ENCODE measurements at places on chromosomes 11 and 22.

DNA sequence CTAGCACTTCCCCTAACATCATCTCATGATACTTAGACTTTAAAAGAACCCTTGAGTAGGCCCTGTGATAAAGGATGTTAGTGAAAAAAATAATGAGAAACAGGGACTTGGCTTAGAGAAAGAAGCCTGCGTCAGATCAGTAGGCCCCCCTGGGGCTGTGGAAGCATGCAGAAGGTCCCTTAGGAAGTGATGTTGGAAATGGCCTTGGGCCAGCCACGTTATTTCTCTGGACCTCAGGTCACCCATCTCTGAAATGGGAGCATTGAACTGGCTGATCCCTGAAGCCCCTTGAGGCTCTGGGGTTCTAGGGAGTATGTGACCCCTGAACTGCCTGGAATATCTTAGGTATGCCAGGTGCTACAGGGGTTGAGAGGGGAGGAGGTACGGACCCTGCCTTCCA lies 40.2 kb downstream of the MCM5 start:
- no peak for DNase-seq

DNA sequence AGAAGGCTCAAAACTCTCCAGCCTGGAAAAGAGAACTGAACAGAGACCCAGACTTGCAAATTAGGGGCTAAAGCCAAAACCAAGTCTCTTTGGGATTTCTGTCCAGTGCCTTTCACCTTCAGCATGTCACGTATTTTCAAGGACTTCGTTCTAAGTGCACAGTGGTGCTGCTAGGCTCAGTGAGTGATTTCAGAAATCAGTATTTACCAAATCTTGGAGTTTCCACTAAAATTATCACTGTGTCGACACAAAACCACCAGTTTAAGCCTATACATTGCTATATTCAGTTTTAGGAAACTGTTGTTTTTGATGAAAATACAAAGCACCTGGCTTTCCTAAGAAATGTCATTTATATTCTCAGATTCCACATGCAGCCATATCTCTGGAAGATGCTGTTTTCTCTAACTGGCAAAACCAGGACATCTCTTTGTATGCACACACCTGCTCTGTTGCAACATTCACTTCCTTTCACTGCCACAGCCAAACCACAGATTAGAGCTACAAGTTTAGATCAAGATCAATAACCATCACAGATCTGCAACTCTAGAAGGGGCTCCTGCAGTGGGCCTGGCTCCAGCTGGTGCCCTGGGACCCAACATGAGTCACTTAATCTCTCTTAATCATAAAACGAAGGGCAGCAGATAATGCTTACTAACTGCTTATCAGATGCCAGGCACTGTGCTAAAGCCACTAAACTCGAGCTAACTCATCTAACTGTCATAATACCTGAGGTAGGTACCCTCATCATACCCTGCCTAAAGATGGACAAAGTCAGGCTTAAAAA lies 22.3 kb downstream of the SMCO4 start:
- DNase-seq = no peak

- no peak for DNase-seq
Measured at GRCh38 chr11:12824281-12825041, 150.2 kb downstream of the TEAD1 start.

DNA sequence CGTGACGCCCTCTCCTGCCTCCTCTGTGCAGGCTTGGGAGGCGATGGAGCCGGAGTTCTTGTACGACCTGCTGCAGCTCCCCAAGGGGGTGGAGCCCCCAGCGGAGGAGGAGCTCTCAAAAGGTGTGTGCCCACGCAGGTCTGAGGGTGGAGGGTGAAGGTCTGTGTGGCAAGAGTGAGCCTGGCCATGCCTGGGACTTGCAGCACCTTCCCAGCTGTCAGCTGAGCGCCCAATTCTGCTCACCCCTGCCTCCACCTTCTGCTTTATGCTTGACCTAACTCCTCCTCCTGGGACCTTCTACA lies 2.5 kb downstream of the PARVG start:
- no peak for DNase-seq

- no peak for DNase-seq
Measured at GRCh38 chr11:42778193-42778592, 533.6 kb upstream of the API5 start.

GRCh38 chr11:34680918-34681586 lies 60.2 kb downstream of the EHF start:
- no peak for DNase-seq

DNA sequence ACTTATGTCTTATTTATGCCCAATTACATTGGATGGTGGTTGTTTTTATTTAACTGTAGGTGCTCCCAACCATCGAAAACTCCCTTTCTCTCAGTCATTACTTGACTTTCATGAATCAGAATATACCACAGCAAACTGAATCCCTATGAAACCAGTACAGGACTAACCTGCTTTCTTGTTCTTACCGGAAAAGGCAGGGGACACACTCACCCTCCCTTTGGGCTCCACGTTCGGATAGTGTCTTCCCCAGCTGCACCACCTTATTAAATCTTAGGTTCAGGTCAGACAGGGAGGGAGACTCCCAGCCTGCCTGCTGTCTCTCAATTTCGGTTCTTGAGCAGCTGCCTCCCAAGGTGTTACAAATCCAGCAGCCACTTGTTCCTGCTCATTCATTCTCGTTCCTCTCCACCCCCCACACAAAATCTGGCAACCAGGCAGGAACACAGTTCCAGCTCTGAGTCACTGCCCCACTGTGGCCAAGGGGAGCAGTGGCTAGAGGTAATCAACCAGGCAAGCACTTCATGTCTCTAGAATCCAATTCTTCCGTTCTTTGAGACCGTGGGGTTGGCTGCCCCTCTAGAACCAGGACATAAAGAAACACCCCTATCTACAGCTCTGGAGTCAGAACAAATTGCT lies 133.0 kb downstream of the PLEKHA7 start:
- no peak for DNase-seq

GRCh38 chr11:96256215-96257011 lies 86.6 kb downstream of the MAML2 start:
- no peak for DNase-seq

DNA sequence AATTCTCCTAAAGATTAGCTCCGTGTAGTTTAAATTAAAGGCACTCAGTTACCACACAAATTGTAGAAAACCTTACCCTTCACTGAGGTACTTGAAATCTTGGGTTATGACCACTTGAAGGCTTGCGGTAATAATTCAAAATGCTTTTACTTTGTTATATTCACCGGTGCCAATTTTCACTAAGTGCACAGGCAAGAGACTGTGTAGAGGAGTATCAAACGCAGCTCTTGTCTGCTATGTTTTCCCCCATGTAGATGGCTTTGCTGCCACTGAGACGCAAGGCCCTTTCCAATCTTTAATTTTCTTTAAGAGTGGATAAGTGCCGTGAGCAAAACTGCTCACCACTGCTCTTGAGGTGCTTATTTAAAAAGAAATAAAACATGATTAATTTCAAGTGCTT lies 155.8 kb downstream of the CADM1 start:
- no peak for DNase-seq

GRCh38 chr11:122714004-122714403 lies 58.5 kb downstream of the UBASH3B start:
- DNase-seq = no peak

DNA sequence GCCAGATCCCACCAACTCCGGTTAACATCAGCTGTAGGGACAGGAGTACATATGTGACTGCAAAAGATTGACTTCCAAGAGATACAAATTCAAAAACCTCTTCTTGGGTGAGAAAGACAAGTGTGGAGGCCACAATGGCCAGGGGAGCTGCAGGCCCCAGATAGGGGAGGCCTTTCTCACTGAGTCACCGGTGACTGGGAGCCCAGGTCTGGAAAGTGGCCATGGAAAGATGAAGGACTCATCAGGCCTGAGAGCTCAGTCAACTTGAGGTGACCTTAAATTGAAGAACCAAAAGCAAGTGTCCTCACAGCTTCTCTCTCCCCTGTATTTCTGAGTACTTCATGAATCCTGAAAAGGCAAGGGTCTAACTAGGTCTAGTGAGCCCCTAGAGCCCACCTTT lies 90.4 kb upstream of the CLPB start:
- no peak for DNase-seq

GRCh38 chr11:22802861-22803260 lies 26.7 kb downstream of the SVIP start:
- no peak for DNase-seq

GRCh38 chr22:42438293-42438650 lies 6.1 kb upstream of the NFAM1 start:
- no peak for DNase-seq

- no peak for DNase-seq
Measured at GRCh38 chr11:44282620-44283019, 27.3 kb downstream of the ALX4 start.

DNA sequence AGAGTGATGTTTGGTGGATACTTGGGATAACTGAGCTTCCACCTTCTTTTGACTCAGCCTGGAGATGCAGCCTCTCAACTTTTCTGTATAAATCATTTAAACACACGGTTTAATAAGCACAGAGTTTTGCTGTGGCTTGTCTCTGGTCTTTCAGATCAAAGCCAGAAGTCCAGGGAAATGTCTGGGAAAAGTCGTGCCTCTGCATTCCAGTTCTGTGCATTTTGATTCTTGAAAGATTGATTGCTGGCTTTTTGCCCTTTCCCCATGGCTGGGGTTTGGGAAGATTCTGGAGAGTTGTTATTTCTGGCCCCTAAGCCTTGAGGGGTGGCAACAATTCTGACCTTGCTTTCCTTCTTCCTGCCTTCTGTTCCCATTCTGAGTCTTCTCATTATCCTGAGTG lies 154.1 kb downstream of the COMMD9 start:
- no peak for DNase-seq

GRCh38 chr11:35917676-35918075 lies 26.2 kb upstream of the LDLRAD3 start:
- no peak for DNase-seq

DNA sequence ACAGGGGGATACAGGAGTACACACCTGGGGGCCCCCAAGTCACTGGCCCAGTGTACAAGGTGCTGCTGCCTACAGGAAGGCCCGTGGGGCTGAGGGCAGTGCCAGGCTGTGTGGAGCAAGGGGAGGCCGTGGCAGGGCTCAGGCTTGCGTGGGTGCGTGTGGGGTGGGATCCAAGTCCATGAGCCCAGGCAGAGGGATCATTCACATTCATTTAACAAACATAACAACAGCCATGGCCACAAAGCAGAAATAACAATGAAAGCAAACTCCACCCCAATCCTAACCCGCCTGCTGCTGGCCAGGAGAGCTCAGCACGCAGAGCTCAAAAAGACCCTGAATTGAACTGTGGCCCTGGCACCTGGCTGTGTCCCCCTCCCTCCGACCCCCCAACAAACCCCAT lies 17.0 kb upstream of the SCGB1A1 start:
- no peak for DNase-seq

DNA sequence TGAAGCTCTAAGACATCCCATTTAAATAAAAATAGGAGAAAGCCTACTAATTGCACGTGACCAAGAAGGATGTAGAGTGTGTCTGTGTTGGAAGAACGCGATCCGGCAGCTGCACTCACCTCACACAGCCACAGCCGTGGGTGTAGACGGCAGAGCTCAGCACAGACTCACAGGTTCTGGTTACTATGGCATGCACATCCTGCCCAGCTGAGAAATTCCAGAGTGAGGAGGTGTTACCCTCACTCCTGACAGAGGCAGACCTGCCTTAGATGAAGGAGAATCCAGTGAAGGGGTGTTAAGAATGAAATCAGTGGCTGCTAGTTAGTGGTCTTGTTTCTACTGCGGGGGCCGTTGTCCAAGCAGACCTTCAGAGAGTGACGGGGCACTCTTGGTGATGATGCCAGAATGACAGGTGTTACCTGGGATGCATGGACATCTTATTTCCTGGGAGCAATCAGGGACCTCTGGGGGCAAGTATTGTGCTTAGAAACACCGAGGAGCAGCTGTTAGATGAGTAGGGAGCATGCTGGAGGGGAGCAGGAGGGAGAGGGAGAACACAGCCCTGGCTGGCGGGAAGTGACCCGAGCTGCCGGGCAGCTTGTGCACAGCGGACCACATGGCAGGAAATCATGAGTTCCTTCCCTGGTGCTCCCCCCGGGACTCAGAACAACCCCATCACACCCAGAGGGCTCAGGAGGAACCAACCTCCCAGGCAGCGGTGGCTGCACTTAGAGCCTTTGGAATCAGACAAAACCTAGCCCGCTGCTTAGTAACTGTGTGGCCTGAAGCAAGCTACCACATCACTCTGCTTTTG lies 12.3 kb downstream of the KCNJ5 start:
- DNase-seq = no peak

GRCh38 chr11:47051217-47051616 lies 114.7 kb downstream of the CSTPP1 start:
- DNase-seq = no peak

- no peak for DNase-seq
Measured at GRCh38 chr11:108697872-108698473, 33.1 kb downstream of the DDX10 start.

GRCh38 chr11:10908215-10908951 lies 50.5 kb upstream of the ZBED5 start:
- no peak for DNase-seq

GRCh38 chr11:60718524-60719316 lies 5.8 kb upstream of the MS4A18 start:
- DNase-seq = no peak
